ENCODE measurements at places on chromosomes 13 and 19.

DNA sequence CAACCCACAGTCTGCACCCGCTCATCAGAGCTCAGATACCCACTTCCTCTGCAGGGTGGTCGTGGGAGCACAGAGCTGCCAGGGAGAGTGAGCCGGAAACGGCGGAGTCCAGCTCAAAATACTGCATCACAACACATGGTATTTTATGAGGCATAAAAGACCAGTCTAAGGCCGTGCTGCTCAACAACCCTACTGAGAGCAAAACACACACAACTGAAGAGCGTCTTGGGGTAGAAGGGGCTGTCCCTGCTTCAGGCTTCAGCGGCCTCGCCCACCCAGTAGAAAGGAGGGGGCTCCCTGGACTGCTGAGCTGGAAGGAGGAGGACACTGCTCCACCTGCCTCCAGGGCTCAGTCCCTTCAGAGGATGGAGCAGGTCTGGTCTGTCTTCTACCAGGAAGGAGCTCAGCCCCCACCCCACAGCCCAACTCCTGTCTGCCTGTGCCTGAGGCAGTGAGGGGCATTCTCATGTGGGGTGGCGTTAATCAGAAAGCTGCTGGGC lies 36.9 kb downstream of the NAXD start:
- no peak for DNase-seq

GRCh38 chr19:45299719-45300118 lies 23.0 kb downstream of the CKM start:
- no peak for DNase-seq

DNA sequence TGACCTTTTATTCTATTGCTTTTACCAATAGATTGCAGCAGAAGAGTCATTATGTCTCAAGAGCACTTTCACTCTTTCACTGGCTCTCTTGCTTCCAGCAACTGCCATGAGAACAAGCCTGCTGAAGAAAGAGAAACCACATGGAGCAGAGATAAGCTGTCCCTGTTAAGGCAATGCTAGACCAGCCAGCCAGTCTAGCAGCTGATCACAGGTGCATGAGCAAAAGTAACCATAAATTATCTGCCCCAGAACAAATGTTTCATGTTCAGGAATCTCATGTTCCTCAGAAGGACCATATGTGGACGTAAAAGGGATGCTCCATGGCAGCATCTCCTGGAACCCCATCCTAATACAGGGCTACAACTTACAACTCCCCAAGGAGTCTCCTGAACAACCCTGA lies 20.4 kb upstream of the DCLK1 start:
- no peak for DNase-seq

DNA sequence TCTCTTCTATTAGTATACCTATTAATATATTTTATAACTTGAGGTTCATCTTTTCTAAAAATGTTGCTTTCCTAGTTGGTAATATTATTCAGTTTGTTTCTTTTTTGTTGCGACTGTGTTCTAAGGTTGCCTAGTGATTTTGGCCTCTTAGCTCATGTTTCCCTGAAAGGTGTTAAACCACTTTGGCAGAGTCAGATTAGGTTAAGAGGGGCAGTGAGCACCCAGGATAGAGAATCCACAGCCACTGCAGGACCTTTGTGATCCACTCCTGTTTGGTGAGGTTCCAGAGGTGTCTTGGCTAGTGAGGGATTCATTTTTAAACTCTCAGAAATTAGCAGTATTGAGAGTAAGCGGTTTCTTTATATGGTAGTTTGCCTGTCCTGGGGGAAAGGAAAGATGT lies 14.9 kb upstream of the GPR18 start:
- DNase-seq = no peak

- DNase-seq = no peak
Observed at GRCh38 chr19:18503971-18504885, 17.6 kb downstream of the ELL start.

DNA sequence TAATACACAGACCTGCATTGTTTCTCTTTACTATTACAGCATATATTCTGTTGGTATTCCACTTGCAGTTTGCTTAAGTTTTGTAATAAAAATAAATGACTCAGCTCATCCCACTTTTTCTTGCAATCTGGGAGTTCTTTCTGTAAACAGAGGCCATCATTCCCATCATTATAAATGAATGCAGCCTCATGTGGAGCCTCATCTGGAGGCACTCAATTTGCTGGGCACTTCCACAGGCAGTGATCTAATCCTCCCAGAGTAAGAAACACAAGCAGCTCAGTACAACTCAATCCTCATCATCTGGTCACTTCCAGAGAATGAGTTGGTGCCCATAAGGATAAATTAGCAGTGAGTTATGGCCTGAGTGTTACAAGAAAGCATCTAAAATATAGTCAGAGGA lies 2801.9 kb downstream of the PCDH9 start:
- DNase-seq = no peak

GRCh38 chr13:65917731-65918130 lies 1312.4 kb downstream of the PCDH9 start:
- no peak for DNase-seq

GRCh38 chr19:54023191-54023590 lies 31.8 kb downstream of the CACNG6 start:
- DNase-seq = no peak

DNA sequence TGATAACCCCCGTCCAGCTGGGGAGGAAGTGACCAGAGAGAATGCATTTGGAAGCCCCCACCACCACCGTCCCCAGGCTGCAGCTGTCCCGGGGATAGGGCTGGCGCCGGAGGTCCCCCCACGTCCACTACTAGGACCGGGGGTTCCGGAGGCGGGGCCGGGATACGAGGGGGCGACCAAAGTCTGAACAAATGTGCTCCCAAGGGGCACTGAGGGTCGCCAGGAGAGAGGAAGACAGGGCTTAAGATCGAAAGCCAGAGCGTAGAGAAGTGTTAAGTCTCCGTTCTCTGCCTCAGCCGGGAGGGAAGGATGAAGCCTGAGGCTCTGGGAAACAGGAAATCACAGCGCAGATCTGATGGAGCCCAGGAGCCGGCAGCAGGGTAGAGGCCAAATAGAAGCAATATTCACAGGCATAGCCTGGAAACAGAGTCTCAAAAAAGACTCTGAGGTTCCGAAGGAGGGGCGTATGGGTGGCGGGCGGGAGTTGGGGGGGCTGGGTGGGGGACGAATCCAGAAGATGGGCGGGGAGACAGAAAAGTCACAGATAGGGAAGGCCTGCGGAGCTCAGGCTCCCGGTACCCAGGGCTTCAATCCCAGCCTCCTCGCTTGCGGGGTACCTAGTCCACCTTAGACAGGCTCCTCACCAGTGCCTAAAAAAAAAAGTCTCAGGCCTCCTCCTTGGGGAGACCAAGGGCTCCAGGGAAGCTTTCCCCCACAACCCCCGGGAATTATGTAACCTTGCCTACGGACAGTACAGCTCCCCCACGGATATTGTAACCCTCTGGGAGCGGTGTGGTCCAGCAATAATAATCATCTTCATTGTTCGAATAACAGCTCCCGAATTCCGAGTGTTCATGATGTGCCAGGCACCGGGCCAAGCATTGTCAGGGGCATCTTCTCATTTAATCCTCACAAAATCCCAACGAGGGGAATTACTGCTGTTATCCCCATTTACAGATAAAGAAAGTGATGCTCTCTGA lies 1.1 kb upstream of the ERF start:
- DNase-seq = no peak

GRCh38 chr19:35757231-35757748 lies 461 bp upstream of the HSPB6 start:
- DNase-seq = peak; percentile 56

- DNase-seq = no peak
Observed at GRCh38 chr13:71515744-71516038, 351.3 kb downstream of the DACH1 start.

- DNase-seq = no peak
Observed at GRCh38 chr19:7894612-7895309, 6.5 kb downstream of the LRRC8E start.

GRCh38 chr13:21219036-21219381 lies 42.6 kb downstream of the MRPL57 start:
- peak; percentile 18 for DNase-seq

DNA sequence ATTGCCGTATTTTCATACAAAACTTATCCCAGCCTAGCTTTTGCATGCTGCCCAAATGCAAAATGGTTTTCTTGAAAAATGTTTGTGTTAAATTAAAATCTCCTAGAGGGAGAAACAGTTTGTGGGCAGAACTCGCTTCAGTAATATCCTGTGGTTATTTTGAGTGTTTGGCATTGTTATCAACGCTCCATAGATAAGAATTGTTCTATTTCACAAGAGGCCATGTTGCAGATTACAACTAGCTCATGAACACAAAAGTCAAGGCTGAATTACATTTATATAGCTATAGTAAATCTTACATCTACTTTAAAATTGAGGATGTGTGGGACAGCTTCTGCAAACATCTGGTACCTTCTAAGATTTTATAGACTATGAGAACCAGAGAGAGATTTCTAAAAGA lies 447.9 kb downstream of the DCT start:
- no peak for DNase-seq

DNA sequence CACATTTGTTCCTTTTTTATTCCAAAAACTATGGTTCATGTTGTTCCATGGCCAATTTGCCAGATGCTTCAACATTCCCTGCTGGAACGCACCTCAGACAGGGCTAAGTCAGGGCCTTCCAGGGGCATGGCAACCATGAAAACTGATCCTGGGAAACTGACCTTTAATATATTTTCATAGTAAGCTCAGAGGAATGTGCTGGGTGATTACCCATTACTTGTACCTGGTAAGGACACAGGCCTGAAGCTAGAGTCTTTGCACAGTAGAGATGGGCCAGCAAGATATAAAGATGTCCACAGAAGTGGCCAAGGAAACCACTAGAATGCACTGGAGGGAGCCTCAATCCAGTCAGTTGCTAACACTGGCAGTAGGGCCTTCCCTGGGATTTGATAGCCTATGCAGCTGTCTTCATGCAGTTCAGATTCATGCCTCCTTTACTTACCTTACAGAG lies 353.1 kb downstream of the ENOX1 start:
- no peak for DNase-seq

- DNase-seq = no peak
Observed at GRCh38 chr19:30117636-30118145, 175.7 kb downstream of the URI1 start.

DNA sequence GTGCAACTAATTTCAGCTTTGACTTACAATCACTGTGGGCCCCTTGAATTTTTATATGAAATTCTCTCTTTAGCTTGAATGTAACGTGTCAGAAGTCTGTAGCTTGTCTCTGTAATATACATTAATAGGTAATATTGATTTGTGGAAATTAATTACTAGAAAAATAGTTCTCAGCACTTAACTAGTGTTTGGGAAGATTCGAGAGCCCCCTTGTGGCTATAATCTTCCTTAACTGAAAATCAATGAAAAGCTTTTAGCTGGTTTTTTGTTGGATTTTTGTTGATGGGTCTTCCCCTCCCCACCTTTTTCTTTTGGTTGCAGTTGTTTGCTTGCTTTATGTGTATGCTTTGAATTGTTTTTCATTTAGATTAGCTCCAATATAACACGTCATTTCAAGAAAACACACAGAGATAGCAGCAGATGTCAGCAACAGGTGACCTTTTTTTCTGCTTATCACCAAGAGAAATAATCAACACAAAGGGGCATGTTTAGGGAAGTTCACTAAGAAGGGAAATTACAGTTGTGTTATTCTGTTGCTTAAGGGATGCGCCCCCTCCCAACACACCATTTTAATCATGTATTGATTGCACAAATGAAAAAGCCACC lies 176.8 kb downstream of the OXGR1 start:
- no peak for DNase-seq

DNA sequence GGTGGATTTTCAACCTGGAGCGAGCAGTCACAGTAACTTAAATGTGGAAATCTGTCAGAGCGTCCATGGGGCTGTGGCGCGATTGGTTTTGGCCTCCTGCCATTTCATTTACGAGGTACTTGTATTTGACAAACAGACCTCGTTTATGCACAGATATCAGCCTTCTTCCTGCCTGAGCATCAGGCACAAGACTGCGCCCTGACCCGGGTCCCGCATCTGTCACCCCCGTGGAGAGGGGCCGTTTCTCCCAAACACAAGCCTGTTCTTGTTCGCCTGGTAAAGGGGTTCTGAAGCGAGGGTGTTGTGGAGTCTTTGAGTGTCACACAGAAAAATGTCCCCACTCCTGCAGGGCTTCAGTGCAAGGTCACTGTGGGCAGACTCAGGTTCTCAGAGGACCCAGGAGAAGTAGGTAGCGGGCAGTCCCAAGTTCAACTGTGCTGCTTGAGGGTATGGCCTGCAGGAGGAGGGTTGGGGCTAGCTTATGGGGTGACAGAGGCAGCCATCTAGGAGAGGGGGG lies 202.3 kb downstream of the URI1 start:
- DNase-seq = no peak

DNA sequence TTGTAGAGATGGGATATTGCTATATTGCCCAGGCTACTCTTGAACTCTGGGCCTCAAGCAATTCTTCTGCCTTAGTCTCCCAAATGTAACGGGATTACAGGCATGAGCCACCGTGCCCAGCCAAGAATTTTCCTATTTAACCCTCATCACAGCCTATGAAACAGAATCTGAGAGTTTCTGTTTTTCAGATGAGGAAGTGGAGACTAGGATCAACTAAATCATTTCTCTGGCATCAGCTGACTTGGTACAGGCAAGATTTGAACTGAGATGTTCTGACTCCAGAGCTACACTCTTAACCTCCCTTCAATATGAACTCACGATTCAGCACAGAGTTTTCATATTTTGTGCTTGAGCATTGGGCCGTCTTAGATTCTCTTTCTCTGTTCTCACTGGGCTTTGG lies 8.1 kb downstream of the ZNF460 start:
- DNase-seq = no peak

DNA sequence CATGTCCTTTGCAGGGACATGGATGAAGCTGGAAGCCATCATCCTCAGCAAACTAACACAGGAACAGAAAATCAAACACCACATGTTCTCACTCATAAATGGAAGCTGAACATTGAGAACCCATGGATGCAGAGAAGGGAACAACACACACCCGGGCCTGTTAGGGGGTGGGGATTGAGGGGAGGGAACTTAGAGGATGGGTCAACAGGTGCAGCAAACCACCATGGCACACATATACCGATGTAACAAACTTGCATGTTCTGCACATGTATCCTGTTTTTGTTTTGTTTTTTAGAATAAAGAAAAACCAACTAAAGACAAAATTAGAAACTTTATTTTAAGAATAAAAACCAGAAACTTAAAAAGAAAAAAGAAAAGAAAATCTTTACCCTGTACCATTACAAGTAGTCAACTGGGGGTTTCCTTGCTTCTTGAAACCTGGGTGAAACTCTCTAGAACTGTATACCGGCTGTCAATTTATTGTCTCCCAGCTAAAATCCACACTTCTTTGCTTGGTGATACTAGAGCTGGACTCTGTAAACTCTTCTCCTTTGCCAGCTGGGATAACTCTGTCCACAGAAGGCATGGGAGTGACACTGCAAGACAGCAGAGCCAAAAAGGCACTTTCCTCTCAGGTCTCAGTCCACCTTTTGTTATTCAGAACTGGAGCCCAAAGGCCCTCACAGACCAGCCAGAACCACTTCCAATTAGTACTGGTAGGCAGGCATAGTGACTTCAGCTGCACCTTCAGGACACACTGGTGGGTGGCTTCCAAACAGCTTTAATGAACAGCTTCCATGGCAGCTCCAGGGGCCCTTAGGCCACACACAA lies 9.0 kb downstream of the MICU2 start:
- DNase-seq = no peak

- no peak for DNase-seq
Observed at GRCh38 chr19:49338023-49338677, 2.9 kb downstream of the CD37 start.
